ENCODE measurements at places on chromosomes 2 and 18.

GRCh38 chr2:145169285-145169684 is 649.4 kb upstream of the ZEB2 start:
- no peak for DNase-seq

DNA sequence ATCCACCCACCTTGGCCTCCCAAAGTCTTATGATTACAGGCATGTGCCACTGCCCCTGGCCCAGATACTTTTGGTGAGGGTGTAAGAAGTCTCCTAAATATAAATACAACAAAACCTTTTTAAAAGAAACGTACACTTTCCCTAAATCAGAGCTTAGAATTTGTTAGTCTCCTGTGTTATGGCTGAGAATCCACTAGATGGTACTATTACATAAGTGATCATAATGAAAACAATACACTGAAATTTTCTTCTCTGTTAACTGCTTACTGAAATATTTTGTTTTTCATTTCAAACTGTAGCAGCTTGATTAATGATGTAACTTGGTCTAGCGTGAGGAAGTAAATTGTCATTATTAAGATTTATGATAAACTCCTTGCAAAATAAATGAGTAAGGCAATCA is 74.8 kb upstream of the FAM98A start:
- DNase-seq: no peak

- no peak for DNase-seq
These were observed 39.5 kb upstream of the MARCO start for GRCh38 chr2:118902266-118903028.

DNA sequence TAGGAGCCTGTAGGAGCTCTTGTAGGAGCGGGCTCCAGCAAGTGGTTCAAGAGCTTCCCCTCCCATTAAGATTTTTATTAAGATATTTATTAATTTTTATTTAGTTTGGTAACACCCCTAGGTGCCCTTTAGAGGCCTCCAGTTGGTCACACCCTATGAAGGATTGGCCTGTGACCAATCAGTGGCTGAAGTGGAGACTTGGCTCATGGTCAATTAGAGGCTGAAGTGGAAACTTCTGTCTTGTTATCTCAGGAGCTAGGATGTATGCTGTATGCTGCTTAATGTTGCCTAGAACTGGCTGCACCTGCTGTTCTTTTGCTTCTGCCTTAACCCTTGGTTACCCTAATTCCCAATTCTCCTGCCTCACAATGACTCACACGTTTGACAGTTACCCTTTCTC is 48.7 kb downstream of the DHRS9 start:
- no peak for DNase-seq

GRCh38 chr2:217887841-217888701 is 114.7 kb downstream of the TNS1 start:
- no peak for DNase-seq

- no peak for DNase-seq
These were observed 52.4 kb upstream of the PTMA start for GRCh38 chr2:231655894-231656293.

DNA sequence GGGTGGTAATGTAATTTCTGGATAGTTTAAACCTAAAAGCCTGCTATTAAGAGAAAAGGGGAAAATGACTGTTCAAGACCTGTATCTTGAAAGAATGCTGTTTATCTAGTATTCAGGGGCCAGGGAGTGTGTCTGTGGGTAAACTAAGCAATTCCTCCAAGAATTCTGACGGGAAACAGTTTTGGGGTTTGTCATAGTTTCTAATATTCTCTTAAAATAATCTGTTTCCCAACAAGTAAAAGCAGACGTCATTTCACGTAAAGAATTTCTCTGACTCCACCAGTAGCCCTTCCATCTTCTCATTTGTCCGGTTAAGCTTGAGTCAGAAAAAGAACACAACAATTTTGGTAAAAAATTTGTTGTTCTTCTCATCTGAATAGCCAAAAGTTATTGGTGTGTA is 232.1 kb upstream of the EPAS1 start:
- no peak for DNase-seq

DNA sequence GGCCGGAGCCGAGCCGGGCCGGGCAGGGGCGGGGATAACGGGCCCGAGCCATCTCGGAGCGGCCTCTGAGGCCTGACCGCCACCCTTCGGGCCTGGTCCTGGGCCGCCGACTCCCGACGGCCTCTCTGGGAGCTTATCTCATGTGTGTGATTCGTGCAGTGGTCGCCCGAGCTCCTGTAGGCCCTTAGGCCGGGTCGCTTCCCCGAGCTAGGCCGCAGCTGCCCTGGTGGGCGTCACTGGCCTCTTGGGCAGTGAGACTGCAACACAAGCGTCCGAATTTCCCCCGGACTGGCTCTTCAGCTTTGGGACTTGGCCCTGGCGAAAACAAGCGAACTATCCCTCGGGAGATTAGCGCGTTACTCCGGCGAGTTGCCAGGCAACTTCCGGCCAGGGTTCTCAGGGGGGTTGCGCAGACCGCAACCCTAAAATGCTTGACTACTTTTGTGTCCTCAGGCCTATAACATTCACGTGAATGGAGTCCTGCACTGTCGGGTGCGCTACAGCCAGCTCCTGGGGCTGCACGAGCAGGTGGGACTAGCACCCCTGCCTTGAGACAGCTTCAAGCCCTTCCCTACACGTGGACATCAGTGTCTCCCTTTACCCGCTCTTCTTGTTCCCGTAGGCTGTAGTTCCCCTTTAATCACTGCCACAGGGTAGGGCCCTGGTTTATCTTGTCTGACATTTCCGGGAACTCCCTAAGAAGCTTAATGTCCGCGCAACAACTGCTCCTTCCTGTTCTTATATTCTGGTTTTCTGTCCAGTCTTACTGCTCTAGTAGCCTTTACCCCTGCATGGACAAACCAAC is 602 bp downstream of the SNX17 start:
- DNase-seq: no peak

DNA sequence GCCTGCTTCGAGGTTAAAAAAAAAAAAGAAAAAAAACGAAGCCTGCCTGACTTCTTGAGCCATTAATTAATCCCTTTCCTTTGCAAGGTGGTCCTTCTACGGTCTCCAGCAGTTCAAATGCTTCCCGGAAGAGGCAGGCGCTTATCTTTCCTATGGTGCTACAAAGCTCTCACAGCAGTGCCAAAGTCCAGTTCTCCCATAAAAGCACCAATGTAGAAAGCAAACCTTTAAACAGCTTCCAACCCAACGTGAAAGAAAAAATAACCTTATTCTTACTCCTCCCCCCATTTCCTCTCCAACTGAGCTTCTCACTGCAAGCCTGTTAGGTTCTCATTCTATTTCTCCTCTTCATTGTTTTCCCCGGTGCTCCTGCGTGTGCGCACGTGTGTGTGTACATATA is 317.4 kb upstream of the SOX11 start:
- DNase-seq: no peak

- DNase-seq: no peak
These were observed 308.3 kb upstream of the EPAS1 start for GRCh38 chr2:45988879-45989278.

GRCh38 chr2:218428846-218429558 is 10.1 kb downstream of the VIL1 start:
- DNase-seq: no peak

GRCh38 chr18:38951633-38952032 is 1386.0 kb upstream of the CELF4 start:
- no peak for DNase-seq

DNA sequence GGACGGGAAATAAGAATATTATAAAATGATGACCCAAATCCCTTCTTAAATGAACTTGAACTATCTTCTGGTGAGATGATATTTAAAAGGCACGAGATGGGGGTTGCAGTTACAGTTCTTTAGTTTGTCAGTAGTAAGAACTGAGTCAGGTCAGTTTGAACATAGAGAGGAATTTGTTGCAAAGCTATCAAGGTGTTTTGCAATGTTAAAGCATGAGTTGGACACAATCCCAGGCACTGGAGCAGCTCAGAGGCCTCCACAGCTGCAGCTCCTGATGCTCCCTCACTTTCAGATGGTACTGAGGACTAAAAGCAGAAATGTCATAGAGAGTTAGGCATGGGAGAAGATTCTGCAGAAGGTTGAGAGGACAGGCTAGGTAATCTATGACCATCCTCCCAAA is 236.0 kb downstream of the BCL2 start:
- DNase-seq: no peak

All from HuH-7.5 (cell line).